ENCODE measurements at places on chromosomes 7 and 10. TPM values are rescaled to one million over a fixed set of nuclear protein-coding genes. Genes with fewer than 3 reads are reported as not detected.

Gene CALD1
- total RNA-seq = 22.1 TPM

Gene CFAP43
- 0.44 TPM for total RNA-seq

Gene PARD3
- total RNA-seq = 149 TPM

Gene KCP
- 3.4 TPM for total RNA-seq

GRCh38 chr7:93092757-93093370 lies 24.9 kb downstream of the SAMD9 start:
- H3K27ac ChIP-seq = no peak overlapping the region
- no peaks in the 10 kb centered on the region for H3K36me3 ChIP-seq
- H3K27me3 ChIP-seq = no peaks in the 10 kb centered on the region
- H3K4me1 ChIP-seq = no peaks in the 10 kb centered on the region
- peak; percentile 46 for DNase-seq
- no peak overlapping the region for H3K4me3 ChIP-seq

- no peak overlapping the region for H3K27ac ChIP-seq
- no peaks in the 10 kb centered on the region for H3K36me3 ChIP-seq
- peaks cover 12% of the 10 kb centered on the region for H3K27me3 ChIP-seq
- H3K4me3 ChIP-seq = no peak overlapping the region
- peaks cover 12% of the 10 kb centered on the region for H3K4me1 ChIP-seq
Measured at GRCh38 chr10:71158251-71158650, 54.1 kb upstream of the UNC5B start.

- DNase-seq = no peak
- H3K4me3 ChIP-seq = no peak overlapping the region
- no peaks in the 10 kb centered on the region for H3K4me1 ChIP-seq
- H3K27ac ChIP-seq = no peak overlapping the region
- H3K36me3 ChIP-seq = no peaks in the 10 kb centered on the region
Measured at GRCh38 chr10:123642697-123643096, 23.5 kb upstream of the GPR26 start.

Data from PC-3 (cell line).